Mesothelial cell of epicardium (in vitro differentiated cells): ENCODE measurements at places on chromosomes 11 and 22. TPM values are rescaled to one million over a fixed set of nuclear protein-coding genes. Genes with fewer than 3 reads are reported as not detected.

OR6T1 gene
- total RNA-seq: not detected in 3 replicates

MMP3 gene
- total RNA-seq: not detected in 3 replicates

ADM gene
- total RNA-seq: 12.8 to 13.8 TPM (median 13.3 TPM) in 3 replicates

EWSR1 gene
- 364 to 381 TPM (median 379 TPM) in 3 replicates for total RNA-seq

OR52A5 gene
- not detected in 3 replicates for total RNA-seq

PPARA gene
- 12.0 to 15.1 TPM (median 13.0 TPM) in 3 replicates for total RNA-seq

GTSE1 gene
- 15.3 to 18.7 TPM (median 16.7 TPM) in 3 replicates for total RNA-seq

PVALB gene
- not detected in 3 replicates for total RNA-seq

DNA sequence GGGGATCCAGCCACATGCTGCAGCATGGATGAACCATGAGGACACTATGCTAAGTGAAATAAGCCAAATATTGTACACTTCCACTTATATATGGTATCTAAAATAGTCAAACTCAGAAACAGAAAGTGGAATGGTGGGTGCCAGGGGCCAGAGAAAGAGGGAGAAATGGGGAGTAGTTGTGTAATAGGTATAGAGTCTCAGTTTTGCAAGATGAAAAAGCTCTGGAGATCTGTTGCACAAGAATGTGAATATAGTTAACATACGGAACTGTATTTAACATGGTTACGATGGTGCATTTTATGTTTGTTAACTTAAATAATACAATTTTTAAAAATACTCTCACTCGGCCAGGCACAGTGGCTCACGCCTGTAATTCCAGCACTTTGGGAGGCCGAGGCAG lies 21.2 kb downstream of the GDPD5 start:
- no peak for DNase-seq

DNA sequence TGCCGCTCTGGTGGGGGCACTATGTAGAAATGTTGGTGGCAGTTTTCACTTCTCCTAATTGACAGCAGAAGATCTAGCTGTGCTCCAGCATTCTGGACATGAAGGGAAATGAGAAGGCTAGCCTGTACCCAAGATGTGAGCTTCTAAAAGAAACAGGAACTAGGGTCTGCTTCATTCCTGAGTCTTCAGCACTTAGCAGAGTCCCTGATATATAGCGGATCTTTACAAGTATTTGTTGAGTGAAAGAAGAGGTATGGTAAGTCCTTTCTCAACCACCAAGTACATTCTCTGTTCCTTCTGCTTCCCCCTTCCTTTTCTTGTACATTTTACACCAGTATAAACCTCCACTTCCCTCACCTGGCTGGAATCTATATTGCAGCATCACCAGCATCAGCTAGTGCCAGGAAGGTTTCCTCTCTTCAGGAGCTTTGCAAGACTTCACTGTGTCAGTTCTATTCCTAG lies 408.3 kb upstream of the CADM1 start:
- DNase-seq: no peak

DNA sequence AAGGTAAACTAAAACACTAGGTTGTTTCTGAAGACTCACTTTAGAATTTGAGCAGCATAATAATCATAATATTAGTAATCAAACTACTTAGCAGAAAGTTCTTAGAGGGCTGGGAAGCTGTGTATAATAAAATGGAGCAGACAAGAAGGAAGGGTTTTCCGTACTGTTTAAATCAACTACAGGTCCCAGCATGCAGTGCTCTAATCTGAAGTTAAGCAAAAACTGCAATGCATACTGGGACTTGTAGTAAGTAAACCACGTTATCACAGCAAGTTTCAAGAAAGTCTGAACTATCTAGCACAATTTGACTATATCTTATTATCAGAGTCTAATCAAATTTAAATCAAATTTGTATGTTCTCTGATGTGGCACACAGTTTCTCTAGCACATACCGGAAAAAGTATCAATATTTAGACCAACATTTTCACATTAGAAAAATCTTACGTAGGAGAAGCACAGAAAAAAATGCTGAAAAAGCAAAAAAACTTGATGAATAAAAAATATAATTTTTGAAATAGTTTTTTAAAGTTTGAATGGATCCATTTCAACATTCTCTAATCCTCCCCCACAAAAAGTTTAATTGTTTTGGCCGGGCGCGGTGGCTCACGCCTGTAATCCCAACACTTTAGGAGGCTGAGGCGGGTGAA lies 8.2 kb downstream of the PHF21A start:
- no peak for DNase-seq

- DNase-seq: no peak
Observed at GRCh38 chr11:29750392-29750791, 266.4 kb downstream of the KCNA4 start.

GRCh38 chr22:46842606-46843005 lies 80.2 kb downstream of the TBC1D22A start:
- DNase-seq: no peak

DNA sequence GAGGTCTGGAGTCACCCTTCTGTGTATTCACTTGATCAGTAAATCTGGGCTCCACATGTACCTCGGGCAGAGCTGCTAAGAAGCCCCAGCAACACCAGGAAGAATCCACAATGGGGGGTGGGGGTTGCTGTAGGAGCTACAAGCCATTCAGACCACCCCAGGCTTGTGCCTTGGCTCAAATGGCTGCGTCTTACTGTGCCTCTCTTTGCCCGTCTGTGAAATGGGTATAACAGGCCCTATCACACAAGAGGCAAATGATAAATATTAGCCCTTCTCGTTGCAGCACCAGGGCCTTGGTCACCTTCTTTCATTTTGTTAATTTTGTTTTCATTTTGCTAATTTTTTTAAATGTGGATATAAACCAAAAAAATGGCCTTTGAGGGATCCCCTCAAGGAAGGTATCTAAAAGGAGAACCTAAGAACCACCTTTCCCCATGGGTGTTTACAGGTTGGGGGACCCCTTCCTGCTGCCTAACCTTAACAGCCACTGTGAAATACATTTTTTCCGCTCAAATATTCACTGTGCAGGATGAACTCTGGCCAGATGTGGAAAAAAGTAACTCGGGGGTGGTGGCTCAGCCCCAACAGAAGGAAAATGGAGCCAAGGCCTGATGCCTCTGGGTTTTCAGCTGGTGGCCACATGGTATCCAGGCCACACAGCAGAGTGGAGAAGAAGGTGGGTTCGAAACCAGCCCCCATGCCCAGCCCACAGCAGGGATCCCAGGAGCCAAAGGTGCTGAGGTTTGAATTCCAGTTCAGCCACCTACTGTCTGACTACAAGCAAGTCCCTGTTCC lies 284.0 kb downstream of the MN1 start:
- no peak for DNase-seq

DNA sequence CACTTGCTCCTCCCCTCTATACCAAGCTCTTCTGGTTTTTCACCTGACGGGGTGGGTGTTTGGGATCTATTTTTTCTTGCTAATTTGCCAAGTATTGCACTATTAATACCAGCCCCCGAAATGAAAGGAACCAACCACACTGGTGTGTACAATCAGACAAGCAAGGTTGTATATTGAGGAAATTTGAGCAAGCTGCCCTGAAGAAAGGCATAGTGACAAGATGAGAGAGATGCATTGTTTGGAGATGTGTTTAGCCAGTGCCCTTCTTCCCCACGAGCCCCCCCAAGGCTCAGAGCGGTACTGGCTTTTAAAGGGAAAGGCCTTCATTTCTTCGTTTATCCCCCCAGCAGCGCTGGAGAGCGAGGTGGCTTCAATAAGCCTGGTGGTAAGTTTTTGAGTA lies 15.2 kb upstream of the GAS2L1 start:
- DNase-seq: no peak

GRCh38 chr11:62125881-62126280 lies 2.1 kb downstream of the INCENP start:
- no peak for DNase-seq

DNA sequence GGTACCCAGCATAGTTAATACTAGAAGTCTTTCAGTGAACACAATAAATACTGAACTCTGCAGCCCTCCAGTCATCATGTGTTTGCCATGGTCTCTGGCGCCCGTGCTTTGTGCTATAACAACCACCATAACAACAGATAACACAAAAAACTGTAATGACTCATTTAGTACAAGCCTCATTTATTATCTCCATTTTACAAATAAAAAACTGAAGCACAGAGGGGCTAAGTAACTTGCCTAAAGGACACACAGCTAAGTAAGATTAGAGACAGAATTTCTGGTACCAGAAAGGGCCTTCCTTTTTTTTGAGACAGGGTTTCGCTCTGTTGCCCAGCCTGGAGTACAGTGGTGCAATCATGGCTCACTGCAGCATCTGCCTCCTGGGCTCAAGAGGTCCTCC lies 19.5 kb downstream of the RBFOX2 start:
- DNase-seq: no peak

GRCh38 chr11:74849525-74850391 lies 99.1 kb downstream of the XRRA1 start:
- no peak for DNase-seq

DNA sequence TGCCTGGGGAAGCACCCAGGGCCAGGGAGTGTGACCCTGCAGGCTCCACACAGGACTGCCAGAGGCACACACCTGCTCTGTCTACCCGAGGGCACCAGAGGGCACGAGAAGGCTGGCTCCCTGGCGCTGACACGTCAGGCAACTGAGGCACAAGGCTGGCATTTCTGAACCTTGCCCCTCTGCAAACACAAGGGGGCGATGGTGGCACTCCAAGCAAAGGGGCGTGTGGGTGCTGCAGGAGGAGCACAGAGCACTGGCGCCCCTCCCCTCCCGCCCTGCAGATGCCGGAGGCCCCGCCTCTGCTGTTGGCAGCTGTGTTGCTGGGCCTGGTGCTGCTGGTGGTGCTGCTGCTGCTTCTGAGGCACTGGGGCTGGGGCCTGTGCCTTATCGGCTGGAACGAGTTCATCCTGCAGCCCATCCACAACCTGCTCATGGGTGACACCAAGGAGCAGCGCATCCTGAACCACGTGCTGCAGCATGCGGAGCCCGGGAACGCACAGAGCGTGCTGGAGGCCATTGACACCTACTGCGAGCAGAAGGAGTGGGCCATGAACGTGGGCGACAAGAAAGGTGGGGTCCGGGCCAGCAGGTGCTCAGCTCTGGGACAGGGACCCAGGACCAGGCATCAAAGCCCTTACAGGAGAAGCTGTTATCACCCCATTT lies 20.8 kb upstream of the TXNRD2 start:
- DNase-seq: no peak

- no peak for DNase-seq
Observed at GRCh38 chr11:109970516-109971183, 122.5 kb upstream of the ZC3H12C start.

DNA sequence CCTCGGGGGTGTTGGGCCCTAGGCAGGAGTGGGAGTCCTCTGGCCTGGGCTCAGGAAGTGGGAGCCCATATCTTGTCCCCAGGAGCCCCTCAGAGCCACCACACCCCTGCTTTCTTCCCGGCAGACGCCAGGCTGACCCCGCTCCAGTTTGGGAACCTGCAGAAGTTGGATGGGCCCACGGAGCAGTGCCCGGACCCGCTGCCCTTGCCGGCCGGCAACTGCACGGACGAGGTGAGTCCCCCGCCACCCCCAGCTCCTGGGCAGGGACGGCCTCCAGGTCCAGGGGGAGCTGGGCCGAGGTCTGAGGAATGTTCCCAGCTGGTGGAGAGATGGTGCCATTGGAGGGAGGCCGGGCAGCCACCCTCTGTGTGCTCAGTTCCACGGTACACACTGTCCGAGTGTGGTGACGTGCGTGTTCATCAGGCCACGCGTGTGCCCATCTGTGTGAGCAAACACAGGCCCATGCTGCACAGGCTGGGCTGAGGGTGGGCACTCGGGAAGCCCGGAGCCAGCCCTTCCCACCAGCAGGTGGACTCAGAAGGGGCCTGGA lies 4.8 kb downstream of the MUC5B start:
- no peak for DNase-seq

DNA sequence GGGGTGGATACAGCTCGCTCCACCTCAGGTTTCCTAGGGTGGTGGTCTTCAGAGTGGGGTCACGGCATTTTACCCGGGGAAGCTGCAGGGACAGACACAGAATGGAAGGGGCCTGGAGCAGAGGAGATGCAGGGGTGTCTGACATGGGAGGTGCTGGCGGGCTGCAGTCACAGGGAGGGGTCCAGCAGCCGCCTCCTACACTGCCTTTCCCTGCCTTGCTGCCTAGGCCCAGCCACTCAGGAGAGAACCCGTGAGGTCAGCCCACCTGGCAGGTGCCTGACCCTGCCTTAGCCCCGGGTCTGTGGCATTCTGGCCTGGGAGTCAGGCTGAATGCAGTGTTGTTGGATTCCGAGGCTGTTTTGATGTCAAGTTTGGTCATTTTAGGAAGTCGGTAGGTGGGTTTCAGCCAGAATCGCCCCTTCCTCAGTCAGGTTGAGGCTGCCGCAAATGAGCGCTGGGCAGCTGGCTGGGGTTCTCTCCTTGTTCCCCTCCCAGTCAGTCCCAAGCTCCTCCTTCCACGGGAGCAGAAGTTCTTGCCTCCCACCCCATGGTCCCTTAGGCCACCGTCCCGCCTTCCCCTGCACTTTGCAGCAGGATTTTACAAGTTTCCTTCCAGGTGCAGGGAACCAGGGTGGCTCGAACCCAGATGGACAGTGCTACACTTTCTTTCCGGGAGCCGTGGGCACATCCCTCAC lies 294.5 kb downstream of the TBC1D22A start:
- DNase-seq: no peak

DNA sequence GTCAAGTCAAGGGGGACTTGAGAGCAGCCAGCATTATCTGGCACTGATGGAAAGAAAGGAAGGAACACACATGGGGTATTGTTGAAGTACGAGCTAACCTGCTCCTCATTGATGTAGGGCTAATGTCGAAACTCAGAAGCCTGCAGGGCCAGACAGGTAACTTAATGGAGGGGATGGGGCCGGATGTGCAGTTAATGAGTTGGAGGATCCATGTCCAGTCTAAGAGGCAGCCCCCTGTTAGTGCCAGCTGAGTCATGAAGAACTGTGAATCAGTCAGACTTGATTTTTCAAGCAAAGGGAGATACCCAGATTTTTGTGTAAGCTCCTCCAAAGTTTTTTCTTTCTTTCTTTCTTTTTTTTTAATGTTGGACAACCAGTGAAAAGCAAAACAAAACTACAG lies 65.6 kb downstream of the CECR2 start:
- no peak for DNase-seq

DNA sequence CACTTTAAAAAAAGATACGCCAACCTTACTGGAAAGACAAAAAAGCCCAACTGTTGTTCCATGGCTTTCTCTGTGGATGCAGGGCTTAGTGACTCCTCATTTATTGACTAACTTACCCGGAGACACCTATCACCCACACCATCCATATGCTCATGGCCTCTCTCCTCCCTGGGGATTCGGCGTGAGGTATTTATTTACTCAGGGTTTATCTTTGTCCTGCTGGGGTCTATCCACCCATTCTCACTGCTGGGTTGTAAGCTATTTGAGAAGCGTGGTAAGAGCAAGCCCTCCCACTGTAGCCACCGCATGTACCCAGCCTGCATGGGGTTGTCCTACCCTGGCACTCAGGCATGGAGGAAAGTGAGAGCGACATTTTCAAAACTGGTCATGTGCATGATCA lies 93.6 kb downstream of the NELL1 start:
- DNase-seq: no peak

DNA sequence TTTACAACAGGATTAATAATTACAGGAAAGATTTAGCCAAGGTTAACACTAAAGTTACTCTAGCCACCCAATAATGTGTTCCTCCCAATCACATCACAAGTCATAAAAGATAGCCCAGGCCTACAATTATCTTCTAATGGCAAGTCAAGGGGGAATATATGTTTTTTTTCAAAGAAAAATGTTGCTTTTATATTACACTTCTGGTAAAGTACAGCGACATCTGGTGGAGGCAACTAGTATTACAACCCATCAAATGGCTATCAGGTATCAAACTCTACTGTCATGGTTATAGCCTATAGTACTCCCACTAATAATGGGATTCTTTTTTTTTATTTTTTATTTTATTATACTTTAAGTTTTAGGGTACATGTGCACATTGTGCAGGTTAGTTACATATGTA lies 71.8 kb downstream of the XRRA1 start:
- no peak for DNase-seq

- no peak for DNase-seq
Observed at GRCh38 chr11:36088266-36088972, 144.6 kb downstream of the LDLRAD3 start.
